ENCODE measurements at places on chromosomes 6 and 20.

DNA sequence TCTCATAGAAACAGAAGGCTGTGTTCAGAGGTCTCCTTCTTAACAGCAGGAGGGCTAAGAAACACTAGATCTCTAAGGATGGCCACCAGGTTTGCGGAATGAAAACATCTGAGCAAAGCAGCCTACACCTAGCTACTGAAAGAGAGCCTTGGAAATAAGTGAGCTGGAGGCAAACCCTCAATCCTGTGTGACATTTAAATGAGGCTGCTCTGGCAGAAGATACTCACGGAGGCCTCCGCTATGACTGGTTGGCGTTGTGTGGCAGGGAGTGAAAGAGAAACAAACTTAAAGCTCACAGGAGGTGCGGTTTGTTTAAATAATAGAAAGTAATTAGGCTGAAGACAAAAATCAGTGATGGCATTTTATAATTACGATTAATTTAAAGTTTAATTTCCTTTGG is 162.0 kb upstream of the RNF217 start:
- no peak for DNase-seq

DNA sequence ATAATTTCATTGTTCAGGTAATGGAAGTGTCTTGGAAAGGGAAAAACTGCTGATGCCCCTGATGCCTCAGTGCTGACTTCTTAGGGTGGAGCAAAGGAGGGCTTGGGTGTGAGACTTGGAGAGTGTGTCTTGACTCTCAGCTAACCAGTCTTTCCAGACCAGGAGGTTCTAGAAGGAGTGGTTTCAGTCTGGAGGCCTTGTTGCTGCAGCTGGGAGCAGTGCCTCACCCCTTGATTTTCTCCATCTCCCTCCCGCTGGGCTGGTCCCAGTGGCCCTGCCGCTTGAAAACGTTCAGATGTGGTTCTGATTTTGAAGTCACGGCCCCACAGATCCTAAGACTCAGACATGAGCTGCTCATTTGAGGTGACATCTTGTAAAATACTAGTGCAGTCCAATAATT is 5.4 kb downstream of the DSP start:
- no peak for DNase-seq

DNA sequence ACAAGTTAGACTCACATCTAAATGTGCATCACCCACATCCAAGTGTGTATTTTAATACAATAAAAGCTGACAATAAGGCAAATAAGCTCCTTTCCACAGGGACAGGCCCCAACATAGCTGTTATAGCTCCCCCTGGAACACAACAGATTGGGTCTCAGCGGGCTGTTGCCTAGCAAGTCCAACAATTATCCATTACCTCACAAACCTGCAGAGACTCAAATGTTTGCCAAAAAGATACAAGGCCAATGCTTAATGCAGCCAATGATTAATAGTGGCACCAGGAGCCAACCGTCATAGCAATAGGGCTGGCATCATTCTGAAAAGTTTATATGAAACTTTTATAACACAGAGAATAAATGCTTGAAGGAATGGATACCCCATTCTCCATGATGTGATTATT is 35.7 kb downstream of the EPB41L2 start:
- no peak for DNase-seq

DNA sequence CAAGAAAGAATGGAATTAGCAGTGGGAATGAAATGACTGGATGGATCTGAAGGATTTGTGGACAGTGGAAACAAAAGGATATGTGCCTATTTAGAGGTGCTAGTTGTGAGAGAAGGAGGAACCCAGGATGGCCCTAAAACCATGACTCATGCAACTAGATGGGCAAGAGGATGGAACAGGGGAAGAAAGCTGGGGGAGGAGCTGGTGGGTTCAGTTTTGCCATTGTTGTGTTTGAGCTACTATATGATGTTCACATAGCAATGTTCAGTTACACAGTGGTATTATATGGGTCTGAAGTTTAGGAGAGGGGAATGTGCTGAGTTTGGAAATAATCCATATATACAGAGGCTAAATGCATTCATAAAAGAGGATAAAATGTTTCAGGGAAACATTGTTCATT is 125.7 kb upstream of the SSTR4 start:
- no peak for DNase-seq

GRCh38 chr20:37274851-37275524 is 13.4 kb upstream of the GHRH start:
- no peak for DNase-seq

GRCh38 chr20:24746351-24746685 is 202.8 kb upstream of the CST7 start:
- DNase-seq = no peak

GRCh38 chr20:49675368-49676151 is 38.1 kb downstream of the B4GALT5 start:
- DNase-seq = no peak

DNA sequence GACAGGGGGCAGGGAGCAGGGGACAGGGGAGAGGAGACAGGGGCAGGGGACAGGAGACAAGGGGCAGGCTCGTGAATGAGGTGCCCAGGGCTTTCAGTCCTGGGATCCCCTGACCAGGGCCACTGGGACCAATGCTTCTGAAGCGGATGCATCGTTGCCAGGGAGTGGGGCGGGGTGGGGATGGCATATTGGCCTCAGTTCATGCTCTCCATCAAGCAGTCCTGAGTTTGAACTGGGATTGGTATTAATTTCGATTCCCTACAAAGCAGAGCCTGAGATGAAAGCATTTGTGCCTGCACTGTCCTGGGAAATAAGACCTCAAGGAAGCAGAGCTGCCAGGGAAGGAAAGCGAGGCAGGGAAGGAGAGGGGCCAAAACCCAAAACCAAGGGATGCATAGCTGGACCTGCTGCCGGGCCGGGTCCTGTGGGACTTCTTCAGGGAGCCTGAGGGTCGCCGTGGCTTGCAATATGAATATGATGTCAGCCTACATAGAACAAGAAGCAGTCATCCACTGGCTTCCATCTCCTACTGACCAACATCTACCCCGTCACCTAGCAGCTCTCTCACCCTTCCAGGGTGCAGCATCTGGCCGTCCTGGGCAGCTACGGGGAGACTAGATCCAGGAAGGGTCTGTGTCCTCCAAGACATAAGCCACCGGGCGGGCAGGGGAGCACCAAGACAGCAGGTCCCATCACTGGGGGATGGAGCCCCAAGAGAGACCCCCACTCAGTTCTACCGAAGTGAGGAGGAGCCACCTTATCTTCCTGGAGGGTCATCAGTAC is 233.3 kb downstream of the SYNDIG1 start:
- DNase-seq = no peak

DNA sequence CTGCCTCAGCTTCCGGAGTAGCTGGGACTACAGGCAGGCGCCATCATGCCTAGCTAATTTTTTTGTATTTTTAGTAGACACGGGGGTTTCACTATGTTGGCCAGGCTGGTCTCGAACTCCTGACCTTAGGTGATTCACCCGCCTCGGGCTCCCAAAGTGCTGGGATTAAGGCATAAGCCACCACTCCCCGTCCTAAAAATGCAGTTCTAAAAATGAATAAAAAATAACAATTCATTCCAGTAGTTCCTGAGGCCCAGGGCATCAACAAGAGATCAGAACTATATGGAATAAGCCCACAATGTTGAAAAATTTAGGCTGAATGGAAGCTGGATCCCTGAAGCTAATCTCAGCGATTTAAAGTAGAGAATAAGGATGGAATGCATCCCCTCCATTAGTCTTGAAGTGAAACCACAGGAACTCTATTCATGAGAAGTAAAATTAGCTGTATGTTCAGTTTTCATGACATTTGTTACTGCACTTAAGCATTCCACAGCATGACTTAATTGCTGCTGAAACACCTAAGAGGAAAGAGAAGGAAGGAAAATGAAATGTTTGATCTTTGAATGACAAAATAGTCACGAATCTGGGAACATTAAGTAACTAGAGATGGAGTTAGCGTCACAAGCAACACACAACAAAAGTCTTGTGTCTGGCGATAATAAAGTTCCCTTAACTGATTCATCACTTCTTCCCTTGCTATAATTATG is 80.4 kb upstream of the RIPOR2 start:
- DNase-seq = no peak

DNA sequence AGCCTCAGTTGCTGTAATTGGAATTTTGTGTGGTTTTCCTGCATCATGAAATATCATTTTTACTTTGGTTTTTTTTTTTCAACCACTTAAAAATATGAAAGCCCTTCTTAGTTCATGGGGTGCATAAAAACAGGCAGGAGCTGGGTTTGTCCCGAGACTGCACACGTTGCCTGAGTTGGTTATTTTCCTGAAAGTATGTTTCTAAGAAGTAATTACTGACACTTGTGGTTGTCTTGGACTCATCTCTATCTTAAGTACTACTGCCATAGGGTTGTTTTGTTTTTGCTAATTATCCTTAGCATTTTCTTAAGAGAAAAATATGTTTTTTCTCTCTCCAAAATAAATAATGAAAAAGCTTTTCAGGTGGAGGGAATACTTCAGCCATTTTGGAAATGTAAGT is 40.1 kb downstream of the FAM120B start:
- DNase-seq = no peak

- DNase-seq = no peak
Measured at GRCh38 chr20:17210983-17211382, 15.9 kb upstream of the PCSK2 start.

- DNase-seq = no peak
Measured at GRCh38 chr6:4464638-4465037, 311.6 kb upstream of the CDYL start.

- no peak for DNase-seq
Measured at GRCh38 chr6:24981386-24981760, 45.6 kb upstream of the RIPOR2 start.
